ENCODE measurements at places on chromosomes 4 and X. TPM values are rescaled to one million over a fixed set of nuclear protein-coding genes. Genes with fewer than 3 reads are reported as not detected.

Gene FABP2
- not detected for total RNA-seq

Gene TLR1
- 5.3 TPM for total RNA-seq

Gene VSIG1
- 0.13 TPM for total RNA-seq

Gene GAGE2A
- total RNA-seq, result not detected

Gene STEEP1
- total RNA-seq, result 34.4 TPM

Gene TCEAL5
- not detected for total RNA-seq

Gene RBMXL3
- not detected for total RNA-seq

Gene TKTL2
- not detected for total RNA-seq

Gene DMRTC1
- not detected for total RNA-seq

Gene UGT8
- not detected for total RNA-seq

Gene TMEM144
- 2.1 TPM for total RNA-seq

GRCh38 chrX:72133851-72134546 is 2.3 kb upstream of the RTL5 start:
- no peak for DNase-seq

- DNase-seq, result peak; percentile 10
Observed at GRCh38 chrX:54452920-54453319, 12.7 kb downstream of the TSR2 start.

DNA sequence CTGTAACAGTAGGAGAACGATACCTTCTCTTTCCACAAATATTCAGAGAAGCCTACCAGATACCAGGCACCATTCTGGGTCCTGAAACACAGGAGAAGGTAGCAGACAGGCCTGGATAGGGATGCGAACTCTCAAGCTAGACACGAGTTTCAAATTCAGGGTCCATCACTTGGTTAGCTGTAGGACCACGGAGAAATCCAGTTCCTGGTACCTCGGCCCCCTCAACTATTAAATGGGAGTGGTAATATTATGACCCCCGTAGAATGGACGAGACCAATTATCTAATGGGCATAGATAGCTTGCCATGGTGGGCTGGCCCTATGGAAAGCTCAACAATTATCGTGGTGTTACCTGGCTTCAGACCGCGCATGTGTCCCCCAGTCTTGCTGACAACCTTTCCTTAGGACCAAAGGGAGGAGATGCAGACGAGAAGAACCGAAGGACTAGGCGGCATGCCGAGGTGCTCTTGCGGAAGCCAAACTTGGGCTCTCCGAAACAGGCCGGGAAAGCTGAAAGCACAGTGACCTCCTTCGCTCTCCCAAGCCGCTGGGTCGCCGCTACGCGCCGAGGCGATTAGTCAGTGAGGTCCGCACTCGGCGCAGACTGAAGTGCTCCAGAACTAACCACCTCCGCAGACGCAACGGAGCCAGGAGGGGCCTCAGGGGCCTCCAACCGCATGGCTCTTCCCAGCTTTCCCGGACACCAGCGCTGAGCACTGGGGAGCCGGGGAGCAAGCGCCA is 19.6 kb downstream of the NKX3-2 start:
- DNase-seq, result no peak

GRCh38 chr4:3223956-3224748 is 24.8 kb upstream of the MSANTD1 start:
- no peak for DNase-seq

DNA sequence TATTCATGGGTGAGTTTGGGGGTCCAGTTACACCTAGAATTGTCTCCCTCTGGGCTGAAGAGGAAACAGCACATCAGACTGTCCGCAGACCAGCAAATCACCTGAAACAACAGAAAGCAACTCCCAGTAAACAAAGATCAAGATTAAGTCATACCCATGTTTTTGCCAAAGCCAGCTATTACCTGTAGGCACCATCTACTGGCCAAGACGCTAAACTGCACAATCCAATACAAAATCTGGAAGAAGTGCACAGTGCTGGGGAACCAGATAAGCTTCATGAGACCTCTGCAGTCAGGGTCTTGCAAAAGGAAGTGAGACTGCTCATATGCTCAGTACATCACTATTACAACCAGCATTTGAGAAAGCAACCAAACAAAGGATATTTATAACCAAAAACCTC is 157.5 kb upstream of the ITM2A start:
- DNase-seq, result no peak

- DNase-seq, result no peak
Observed at GRCh38 chr4:98996056-98996764, 689 bp downstream of the METAP1 start.

DNA sequence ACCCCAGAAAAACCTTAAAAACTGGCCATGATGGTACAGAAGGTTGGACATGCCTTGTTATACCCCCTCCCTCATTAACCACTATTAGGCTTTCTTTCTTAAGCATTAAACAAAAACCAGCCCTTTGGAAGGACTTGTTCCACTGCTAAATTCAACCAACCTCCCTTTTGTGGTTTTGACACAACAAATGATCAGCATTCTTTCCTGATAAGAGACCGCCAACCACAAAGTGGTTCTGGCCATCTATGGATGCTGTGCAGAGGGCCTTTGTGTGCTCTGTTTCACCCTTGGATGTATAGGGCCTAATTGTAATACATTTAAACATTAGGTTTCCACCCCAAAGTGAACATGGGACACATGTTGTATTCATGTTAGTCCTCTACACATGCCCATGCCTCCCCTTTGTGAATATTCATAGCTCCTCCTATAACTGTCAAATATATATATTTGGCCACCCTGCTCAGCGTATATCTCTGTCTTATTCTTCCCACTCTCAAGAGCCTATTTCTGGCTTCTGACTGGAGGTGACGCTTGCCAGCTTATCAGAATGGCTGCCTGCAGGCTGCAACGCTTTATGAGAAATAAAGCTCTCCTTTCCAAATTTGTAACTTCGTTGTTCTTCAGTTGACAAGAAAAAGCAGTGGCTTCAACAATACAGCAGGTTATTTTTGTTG is 126.6 kb downstream of the NPNT start:
- DNase-seq, result no peak

DNA sequence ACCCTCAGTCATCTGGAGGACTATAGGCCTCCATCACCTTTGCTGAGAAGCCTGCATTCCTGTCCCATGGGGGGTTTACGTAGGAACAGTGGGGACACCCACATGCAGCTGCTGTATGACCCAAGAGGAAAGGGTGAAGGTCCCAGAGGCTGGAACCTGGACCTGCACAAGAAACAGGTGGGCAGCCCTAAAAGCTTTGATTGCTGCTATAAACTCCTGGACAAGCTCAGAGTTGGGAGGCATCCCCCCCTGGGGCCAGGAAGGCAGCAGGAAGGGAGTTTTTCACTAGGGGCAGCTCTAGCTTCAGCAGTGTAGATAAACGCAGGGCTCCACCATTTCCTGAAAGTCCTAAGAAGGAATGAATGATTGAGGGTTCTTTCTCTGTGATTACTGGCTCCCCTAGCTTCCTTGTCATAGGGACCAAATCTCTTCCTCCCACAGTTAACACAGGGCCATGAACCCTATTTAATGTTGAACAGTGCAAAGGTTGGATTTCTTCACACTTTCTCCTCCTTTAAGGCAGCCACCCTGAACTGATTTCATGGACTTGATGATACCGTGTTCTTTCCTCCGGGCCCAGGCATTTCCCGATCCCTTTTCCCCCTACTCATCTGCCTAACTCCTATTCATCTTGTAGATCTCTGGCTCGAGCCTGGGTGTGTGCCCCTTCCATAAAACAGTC is 84.2 kb downstream of the CHRNA9 start:
- DNase-seq, result no peak

DNA sequence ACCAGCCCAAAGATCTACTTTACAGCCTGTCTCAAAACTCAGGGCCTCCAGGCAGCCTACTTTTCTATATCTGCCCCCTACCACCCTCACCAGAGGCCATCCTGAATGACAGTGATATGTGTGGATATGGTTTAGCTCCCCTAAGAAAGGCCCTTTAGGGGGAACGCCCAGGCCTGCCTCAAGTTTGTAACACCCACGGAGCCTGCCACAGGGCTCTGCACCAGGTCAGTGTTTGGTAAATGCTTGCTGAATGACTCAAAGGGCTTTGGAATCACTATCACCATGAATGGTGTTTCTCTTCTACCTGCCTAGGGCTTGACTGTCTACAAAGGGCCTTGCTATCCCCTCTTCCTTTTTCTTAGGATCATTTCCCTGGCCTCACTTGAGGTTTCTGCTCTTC is 11.3 kb upstream of the LONRF3 start:
- no peak for DNase-seq

DNA sequence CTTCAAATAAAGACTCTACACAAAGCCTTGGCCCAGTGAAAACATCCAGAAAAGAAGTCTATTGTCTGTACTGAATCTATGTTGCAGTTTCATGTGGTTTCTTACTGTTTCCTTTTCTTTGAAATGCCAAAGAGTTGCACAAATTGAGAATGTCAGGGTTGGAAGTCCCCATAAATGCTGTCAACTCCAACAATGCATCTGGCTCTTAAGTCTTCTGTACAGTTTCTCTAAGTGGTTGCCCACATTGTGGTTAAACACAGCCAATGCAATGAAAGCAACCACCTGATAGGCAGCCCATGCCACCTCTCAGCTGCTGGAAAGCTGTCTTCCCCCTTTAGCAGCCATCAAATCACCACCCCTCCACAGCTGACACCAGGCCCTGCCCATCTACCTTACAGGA is 67.2 kb upstream of the C1GALT1C1 start:
- DNase-seq, result no peak

- DNase-seq, result no peak
Observed at GRCh38 chrX:23194885-23195554, 139.6 kb upstream of the PTCHD1 start.

GRCh38 chr4:6840062-6840976 is 57.8 kb downstream of the KIAA0232 start:
- no peak for DNase-seq

DNA sequence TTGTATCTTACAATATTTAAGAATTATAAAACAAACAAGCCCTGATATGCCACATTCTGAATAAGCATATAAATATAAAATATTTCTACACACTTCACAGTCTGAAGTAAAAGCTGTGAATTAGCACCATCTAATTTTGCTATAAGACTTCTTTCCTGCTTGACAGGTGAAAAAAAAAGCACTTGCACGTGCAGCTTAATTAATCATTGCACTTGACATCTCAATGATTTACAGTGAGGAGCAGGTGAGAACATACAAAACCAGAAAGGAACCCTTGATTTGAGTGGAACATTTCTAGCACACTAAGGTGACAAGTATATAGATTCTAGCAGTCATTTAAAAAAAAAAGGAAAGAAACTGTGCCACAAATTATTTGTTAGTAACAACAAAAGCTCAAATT is 47.9 kb downstream of the CHIC2 start:
- no peak for DNase-seq

DNA sequence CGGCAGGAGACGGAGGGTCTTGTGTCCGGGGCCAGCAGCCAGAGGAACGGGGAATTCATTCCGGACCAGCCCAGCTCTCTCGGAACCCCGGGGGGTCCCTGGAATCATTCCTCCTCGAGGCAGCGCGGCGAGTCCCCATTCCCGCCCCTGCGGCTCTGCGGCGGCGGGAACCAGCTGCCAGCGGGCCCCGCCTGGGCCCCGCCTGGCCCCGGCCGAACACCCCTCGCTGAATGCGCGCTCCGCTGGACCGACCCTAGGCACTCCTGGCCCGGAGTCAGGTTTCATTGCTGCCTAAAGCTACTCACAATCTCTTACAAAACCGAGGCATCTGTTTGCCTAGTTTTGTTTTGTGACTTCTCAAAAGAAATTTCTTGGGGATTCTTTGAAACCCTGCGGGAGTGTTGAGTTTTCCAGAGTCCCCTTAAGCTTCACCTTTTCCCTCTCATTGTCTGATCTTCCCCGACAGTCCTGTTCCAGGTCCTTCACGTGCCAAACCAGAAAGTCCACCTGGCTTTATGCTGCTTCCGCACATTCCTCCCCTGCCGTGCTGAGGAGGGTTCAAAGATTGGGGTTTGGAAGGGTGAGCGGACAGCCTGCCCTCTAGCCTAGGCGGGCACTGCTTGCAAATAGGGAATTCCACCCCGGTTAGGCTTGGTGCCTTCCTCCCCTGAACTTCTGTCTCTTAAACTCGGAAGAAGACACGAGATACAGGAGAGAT is 789 bp downstream of the ARHGAP10 start:
- peak; percentile 44 for DNase-seq

DNA sequence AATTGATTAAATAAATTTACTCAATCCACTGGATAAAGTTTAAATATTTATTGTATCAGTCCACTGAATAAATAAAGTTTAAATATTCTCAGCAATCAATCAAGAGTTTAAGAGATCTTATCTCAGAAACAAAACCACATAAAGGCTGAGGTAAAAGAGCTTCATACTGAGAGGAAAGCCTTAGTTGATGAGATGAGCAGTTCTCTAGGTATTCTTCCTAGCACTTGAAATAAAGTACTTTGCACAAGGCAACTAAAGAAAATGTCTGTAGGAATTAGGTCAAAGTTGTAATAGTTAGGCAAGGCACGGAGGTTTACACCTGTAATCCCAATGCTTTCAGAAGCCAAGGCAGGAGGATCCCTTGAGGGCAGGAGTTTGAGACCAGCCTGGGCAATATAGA is 63.5 kb downstream of the UCHL1 start:
- no peak for DNase-seq

- no peak for DNase-seq
Observed at GRCh38 chr4:110617646-110618580, 5.0 kb downstream of the PITX2 start.

GRCh38 chr4:156838761-156839160 is 132.8 kb downstream of the PDGFC start:
- no peak for DNase-seq

- DNase-seq, result no peak
Observed at GRCh38 chr4:38072578-38072977, 112.4 kb downstream of the PTTG2 start.

DNA sequence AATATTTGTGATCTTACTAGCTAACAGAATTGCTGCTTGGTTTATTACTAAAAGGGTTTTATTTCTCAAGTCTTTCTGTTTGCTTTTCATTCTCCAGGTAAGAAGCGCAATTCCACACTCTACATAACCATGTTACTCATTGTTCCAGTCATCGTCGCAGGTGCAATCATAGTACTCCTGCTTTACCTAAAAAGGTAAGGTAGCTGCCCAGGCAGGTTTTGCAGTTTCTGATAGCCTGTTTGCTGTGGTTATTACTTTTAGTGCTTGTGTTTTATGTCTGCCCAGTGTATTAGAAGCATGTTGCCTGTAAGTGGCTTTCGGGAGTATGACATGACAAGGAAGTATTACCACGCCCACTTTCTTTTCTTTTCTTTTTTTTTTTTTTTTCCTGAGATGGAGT is 46.4 kb downstream of the IL13RA1 start:
- no peak for DNase-seq

DNA sequence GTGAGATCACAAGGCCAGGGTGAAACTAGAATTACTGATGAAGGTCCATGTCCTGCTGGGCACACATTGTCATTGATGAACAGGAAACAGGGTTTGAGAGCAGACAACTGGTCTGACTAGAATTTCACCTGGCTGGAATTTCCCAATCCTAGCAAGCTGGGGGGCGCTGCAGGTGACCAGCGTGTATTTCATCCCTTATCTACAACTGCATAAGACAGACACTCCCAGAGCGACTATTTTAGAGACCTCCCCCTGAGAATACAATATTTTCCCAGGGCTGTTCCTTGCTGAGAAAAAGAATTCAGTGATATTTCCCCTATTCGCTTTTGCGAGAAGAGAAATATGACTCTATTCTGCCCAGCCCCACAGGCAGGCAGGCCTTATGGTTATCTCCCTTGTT is 432.6 kb upstream of the GALNT7 start:
- no peak for DNase-seq
